ENCODE measurements at places on chromosomes 16 and 17.

DNA sequence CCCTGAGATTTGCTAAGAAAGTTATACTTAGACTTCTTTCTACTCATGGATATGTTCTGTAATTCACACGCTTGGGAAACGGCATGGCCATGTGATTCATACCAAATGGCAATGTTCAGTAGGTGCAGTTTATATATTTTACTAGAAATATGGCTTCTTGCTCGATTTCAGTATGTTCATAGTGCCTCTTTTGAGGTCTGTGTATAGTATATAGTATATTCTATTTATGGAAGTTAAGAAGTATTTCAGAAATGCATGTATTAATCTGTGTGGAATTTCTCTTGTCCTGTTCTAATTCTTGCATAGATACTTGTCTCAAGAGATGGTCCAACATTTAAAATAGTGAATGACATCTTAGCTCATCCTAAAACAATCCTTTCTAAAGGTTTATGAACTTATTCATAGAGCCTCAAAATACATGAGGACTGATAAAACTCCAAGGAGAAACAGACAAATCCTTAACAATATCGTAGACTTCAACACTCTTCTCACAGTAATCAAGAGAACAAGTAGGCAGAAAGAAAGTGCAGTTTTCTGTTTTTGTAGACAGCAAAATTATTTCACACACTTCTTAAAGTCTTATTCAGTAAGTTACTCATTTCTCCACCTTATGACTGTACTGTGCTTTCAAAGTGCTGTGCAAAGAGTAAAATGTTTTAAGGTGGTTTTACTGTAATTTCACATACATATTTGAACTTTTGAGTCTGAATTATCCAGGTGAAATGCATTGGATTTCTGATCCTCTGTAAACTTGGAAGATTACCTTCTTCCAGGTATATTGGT, 11.1 kb downstream of the BPTF start:
- no peak for DNase-seq

GRCh38 chr17:58092101-58092796, 9.0 kb downstream of the DYNLL2 start:
- no peak for DNase-seq

GRCh38 chr17:10574324-10574723, 24.9 kb upstream of the MYH2 start:
- DNase-seq, result no peak

DNA sequence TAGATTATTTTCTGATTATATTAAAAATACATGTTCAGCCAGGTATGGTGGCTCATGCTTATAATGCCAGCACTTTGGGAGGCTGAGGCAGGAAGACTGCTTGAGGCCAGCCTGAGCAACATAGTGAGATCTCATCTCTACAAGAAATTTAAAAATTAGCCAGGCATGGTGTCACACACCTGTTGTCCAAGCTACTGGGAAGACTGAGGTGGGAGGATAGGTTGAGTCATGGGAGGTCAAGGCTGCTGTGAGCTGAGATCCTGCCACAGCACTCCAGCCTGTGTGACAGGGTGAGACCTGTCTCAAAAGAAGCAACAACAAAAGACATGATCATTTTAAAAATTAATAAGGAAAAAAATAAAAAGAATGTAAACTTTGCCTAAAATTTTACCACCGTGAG, 40.7 kb downstream of the PRAC1 start:
- no peak for DNase-seq

DNA sequence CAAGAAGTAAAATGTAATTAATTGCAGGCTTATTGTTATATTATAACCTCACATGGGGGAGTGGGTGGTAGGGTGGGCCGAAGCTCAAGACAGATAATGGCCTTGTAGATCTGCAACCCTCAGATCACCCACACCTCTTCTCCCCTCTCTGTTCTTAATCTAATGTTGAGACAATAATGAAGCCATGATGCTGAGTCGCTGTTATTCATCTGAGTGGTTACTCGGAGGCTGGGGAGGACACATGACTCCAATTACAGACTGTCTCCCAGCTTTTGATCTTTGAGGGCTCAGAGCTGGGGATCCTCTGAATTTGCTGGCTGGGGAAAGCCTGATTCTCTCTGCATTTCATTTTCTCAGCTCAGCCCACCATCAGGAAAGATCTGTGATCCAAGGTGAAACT, 275.3 kb downstream of the SHISA9 start:
- no peak for DNase-seq
